ENCODE measurements at places on chromosomes 3 and 15. TPM values are rescaled to one million over a fixed set of nuclear protein-coding genes. Genes with fewer than 3 reads are reported as not detected.

- H3K27ac ChIP-seq, result no peak overlapping the region
- H3K27me3 ChIP-seq, result no peaks in the 10 kb centered on the region
- DNase-seq, result no peak
Measured at GRCh38 chr3:133440652-133441051, 40.8 kb downstream of the BFSP2 start.

DNA sequence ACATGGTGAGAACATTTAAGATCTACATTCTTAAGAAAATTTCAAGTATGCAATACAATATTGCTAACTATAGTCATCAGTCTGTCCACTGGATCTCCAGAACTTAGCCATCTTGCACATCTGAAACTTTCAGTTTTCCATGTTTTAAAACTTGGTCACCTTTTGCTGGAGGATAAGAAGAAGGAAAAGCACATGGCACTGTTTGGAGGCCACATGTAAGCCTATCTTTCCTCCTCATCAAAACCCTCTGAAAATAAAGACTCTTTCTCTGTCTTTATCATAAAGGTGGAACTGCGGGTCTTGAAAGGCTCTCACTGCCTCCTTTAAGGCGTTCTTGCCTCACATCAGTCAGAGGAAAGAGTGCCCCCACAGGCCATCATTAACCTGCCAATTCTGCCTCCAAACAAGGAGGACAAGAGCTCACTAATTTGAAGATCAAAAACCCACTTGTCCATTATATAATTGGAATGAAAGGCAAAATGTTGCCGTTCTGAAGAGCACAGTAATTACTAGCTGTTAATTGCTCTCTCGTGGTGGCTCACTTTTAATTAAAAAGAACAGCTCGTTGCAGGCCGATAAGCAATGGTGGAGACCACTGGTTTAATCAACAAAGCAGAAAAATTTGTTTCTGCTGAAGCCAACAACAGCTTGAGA is 157.8 kb downstream of the MECOM start:
- no peak for DNase-seq
- H3K36me3 ChIP-seq, result no peaks in the 10 kb centered on the region
- H3K4me3 ChIP-seq, result no peak overlapping the region
- H3K4me1 ChIP-seq, result no peaks in the 10 kb centered on the region
- no peaks in the 10 kb centered on the region for H3K27me3 ChIP-seq
- no peak overlapping the region for H3K27ac ChIP-seq

DNA sequence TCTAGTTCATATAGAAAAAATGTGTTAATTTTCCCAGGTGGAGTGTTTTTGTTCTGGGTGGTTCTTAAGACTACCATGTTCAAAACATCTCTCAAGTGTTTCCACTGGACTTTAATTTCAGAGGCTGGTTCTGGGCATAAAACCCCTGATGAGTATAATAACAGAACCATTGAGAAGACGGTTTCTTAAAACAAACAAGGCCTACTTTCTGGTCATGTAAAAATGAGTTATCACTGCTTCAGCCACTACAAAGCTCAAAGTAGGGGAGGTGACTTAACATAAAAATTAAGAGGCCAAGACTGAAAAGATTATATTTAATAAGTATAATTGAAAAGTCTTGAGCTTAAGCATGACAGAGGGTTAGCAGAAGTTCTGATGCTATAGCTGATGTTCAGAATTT is 33.8 kb downstream of the RYR3 start:
- no peak overlapping the region for H3K27ac ChIP-seq
- no peak overlapping the region for H3K4me3 ChIP-seq
- no peaks in the 10 kb centered on the region for H3K27me3 ChIP-seq
- H3K4me1 ChIP-seq, result no peaks in the 10 kb centered on the region

DNA sequence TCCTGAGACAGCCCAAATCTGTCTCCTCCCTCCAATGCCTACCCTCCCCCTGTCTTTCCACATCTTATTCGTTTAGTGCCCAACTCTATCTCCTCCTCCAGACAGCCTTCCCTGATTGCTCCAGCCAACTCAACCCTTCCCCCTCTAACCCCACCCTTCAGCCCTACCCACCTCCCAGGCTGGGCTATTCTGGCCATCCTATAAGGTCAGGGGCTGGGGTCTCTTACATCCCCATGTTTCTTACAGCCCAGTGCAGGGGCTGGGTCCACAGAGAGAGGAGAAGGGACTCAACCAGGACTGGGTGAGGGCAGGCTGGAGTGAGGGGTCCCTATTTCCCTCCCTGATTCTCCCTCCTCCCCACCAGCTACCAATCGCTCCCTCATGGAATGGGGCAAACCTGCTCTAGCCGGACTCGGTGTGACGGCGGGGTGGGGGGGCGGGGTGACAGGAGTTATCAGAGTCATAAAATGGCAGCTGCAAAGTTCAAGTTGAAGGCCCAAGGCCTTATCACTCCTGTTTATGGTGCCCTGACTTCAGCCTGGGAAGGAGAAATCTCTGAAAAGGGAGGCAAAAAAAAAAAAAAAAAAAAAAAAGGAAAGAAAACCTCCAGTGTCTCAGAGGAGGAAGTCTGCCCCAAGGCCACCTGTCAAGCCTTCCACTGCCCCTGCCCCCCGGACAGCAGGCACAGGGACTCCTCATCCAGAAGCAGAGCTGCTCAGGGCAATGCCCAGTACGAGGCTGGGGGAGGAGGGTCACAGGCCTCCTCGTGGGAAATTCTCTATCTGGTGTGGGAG is 2.1 kb downstream of the VIPR1 start:
- peak overlapping the region; percentile 89 for H3K27ac ChIP-seq
- no peak overlapping the region for H3K4me3 ChIP-seq
- peaks cover 30% of the 10 kb centered on the region for H3K27me3 ChIP-seq
- DNase-seq, result peak; percentile 58

The ERC2 gene
- 0.41 TPM for total RNA-seq

DNA sequence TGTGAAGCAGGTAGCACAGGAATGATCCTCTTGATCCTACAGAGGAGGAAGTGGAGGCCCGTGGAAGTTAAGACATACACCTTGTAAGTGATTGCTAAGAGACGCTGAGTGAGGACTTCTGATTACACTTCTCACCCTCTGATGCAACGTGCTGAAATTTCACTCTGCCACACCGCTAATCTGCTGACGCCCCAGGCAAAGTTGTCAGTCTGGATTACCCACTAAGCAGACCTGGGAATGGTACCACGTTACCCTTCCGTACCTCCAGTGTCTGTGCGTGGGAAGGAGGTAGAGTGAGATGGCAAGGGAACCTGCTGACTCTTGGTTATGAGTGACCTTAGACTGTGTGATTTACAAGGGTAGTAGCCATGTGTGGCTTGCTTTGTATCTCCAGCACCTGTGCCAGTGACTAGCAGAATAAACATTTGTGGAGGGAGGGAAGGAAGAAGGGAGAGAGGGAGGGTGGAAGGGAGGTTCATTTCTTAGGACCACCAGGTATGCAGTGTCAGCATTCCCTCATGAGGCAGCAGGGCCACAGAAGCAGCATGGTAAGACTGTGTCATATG is 115.0 kb downstream of the ALDH1A2 start:
- DNase-seq, result no peak
- no peak overlapping the region for H3K27ac ChIP-seq
- H3K4me1 ChIP-seq, result no peaks in the 10 kb centered on the region

DNA sequence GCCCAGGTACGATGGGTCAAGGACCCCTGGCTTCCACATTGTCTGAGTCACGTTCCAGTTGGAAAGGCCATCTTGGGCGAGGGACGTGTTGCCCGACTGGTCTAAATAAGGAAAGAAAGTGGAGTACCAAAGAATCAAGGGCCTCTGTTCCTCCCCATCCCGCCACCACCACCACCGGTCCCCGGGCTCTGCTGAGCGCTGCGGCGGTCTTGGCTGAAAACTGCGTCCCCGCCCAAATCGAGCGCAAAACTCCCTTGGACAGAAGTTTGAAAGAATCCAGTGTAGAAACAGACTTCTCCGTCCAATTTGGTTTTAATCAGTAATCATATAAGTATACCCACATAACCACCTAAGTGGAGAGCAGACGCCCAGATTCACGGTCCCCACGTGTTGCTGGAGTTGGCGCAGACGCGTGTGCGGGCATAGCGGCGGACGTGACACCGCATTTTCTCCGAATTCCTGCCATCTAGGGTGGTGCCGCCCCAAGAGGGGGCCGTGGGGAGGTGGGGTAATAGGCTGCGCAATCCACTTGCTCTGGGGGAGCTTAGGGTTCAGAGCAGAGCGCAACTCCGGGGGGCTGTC is 243.8 kb upstream of the TOPAZ1 start:
- no peaks in the 10 kb centered on the region for H3K4me1 ChIP-seq
- no peak for DNase-seq
- H3K27me3 ChIP-seq, result peaks cover 99% of the 10 kb centered on the region
- no peak overlapping the region for H3K27ac ChIP-seq

GRCh38 chr15:34109797-34110663 is 8.1 kb downstream of the PGBD4 start:
- no peaks in the 10 kb centered on the region for H3K27me3 ChIP-seq
- H3K4me3 ChIP-seq, result no peak overlapping the region
- no peaks in the 10 kb centered on the region for H3K4me1 ChIP-seq
- DNase-seq, result no peak
- no peaks in the 10 kb centered on the region for H3K36me3 ChIP-seq
- no peak overlapping the region for H3K27ac ChIP-seq

- H3K27me3 ChIP-seq, result no peaks in the 10 kb centered on the region
- no peaks in the 10 kb centered on the region for H3K4me1 ChIP-seq
- DNase-seq, result no peak
- no peak overlapping the region for H3K27ac ChIP-seq
Measured at GRCh38 chr15:54388746-54389145, 410.5 kb downstream of the UNC13C start.

The CAND2 gene
- 4.1 TPM for total RNA-seq

The CAPN3 gene
- total RNA-seq, result 18.8 TPM

- H3K4me3 ChIP-seq, result no peak overlapping the region
- no peak for DNase-seq
- no peak overlapping the region for H3K27ac ChIP-seq
- H3K4me1 ChIP-seq, result no peaks in the 10 kb centered on the region
Measured at GRCh38 chr15:65370885-65371284, 6.9 kb downstream of the IGDCC3 start.

The CYP1A2 gene
- not detected for total RNA-seq

The SEMA5B gene
- 0.27 TPM for total RNA-seq

The SLC51B gene
- 150 TPM for total RNA-seq

DNA sequence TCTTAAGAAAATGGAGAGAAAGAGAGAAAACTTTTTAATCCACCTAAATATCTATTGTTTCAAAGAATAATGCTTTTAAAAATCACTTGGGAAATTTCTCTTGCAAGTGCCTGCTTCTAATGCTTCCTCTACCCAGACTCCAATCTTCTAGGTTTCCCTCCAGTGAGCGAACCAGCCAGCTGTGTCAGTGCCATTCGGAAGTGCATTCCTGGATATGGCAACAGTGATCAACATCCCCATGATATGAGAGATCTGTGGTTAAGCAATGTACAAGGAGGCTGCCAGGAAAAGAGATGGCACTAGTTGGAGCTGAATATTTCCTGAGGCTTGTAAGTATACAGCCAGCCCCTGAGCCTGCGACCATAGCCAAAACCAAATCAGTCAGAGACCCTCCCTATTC is 53.3 kb upstream of the KCNMB2 start:
- no peaks in the 10 kb centered on the region for H3K27me3 ChIP-seq
- no peak for DNase-seq
- H3K4me3 ChIP-seq, result no peak overlapping the region
- H3K4me1 ChIP-seq, result no peaks in the 10 kb centered on the region
- H3K36me3 ChIP-seq, result no peaks in the 10 kb centered on the region

The RAD51 gene
- 1.6 TPM for total RNA-seq

GRCh38 chr15:71821547-71822129 is 11.3 kb downstream of the NR2E3 start:
- no peaks in the 10 kb centered on the region for H3K27me3 ChIP-seq
- H3K4me1 ChIP-seq, result no peaks in the 10 kb centered on the region
- H3K36me3 ChIP-seq, result no peaks in the 10 kb centered on the region
- no peak for DNase-seq
- H3K4me3 ChIP-seq, result no peak overlapping the region

The SLC35G2 gene
- 23.3 TPM for total RNA-seq

- no peaks in the 10 kb centered on the region for H3K4me1 ChIP-seq
- DNase-seq, result peak; percentile 80
- no peaks in the 10 kb centered on the region for H3K27me3 ChIP-seq
- peak overlapping the region; percentile 85 for H3K4me3 ChIP-seq
- peak overlapping the region; percentile 98 for H3K27ac ChIP-seq
Measured at GRCh38 chr3:196081002-196081833, 672 bp downstream of the TFRC start.

- H3K27me3 ChIP-seq, result no peaks in the 10 kb centered on the region
- no peak for DNase-seq
- no peaks in the 10 kb centered on the region for H3K36me3 ChIP-seq
Measured at GRCh38 chr3:54671511-54671910, 256.3 kb downstream of the LRTM1 start.

GRCh38 chr15:87661454-87662355 is 594.8 kb downstream of the NTRK3 start:
- no peak overlapping the region for H3K4me3 ChIP-seq
- no peaks in the 10 kb centered on the region for H3K36me3 ChIP-seq
- H3K4me1 ChIP-seq, result no peaks in the 10 kb centered on the region
- H3K27ac ChIP-seq, result no peak overlapping the region

DNA sequence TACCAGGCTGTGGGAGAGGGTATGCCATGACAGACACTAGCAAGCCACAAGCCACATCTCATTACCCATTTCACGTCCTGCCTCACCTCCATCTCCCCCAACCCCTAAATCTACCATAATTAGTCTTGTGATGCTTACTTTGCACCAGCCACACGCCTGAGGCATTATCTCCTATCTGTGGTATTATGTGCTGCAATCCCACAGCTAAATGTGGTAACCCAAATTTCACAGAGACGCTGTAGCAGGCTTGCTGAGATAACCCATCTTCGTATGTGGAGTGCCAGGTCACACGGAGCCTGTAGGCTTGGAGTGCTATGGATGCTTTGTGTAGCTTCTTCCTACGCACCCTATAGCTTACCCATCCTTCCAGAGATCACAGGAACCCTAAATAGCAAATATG is 256.7 kb upstream of the KCNH8 start:
- no peaks in the 10 kb centered on the region for H3K36me3 ChIP-seq
- no peak overlapping the region for H3K4me3 ChIP-seq
- DNase-seq, result no peak
- no peaks in the 10 kb centered on the region for H3K4me1 ChIP-seq

The MAP2K1 gene
- 83.0 TPM for total RNA-seq

- no peak for DNase-seq
- H3K4me1 ChIP-seq, result peaks cover 17% of the 10 kb centered on the region
- H3K4me3 ChIP-seq, result no peak overlapping the region
- peak overlapping the region; percentile 14 for H3K27ac ChIP-seq
- H3K27me3 ChIP-seq, result no peaks in the 10 kb centered on the region
Measured at GRCh38 chr3:194249323-194250097, 101.6 kb downstream of the CPN2 start.

The EOMES gene
- 0.37 TPM for total RNA-seq

- no peaks in the 10 kb centered on the region for H3K4me1 ChIP-seq
- no peak overlapping the region for H3K4me3 ChIP-seq
- no peak for DNase-seq
- peaks cover 6% of the 10 kb centered on the region for H3K36me3 ChIP-seq
Measured at GRCh38 chr3:52044869-52045619, 11.3 kb downstream of the DUSP7 start.

GRCh38 chr3:37590328-37591079 is 271.2 kb upstream of the CTDSPL start:
- H3K27ac ChIP-seq, result peak overlapping the region; percentile 82
- peaks cover 28% of the 10 kb centered on the region for H3K4me1 ChIP-seq
- peak; percentile 20 for DNase-seq
- H3K36me3 ChIP-seq, result no peaks in the 10 kb centered on the region
- no peaks in the 10 kb centered on the region for H3K27me3 ChIP-seq
